PC-9 (cell line): ENCODE measurements at places on chromosomes 12 and 14. TPM values are rescaled to one million over a fixed set of nuclear protein-coding genes. Genes with fewer than 3 reads are reported as not detected.

Gene CLEC1B
- not detected in 2 replicates for total RNA-seq

Gene RNFT2
- 18.6 and 21.1 TPM in 2 replicates for total RNA-seq

Gene ARMH4
- not detected in 2 replicates for total RNA-seq

Gene LRRC43
- 0.39 and 0.83 TPM in 2 replicates for total RNA-seq

GRCh38 chr12:22683131-22683530 is 58.2 kb downstream of the ETNK1 start:
- H3K27ac ChIP-seq = no peak overlapping the region
- DNase-seq = no peak
- H3K36me3 ChIP-seq = peaks cover 11% of the 10 kb centered on the region; the same call in 1 of the 2 replicates
- no peak overlapping the region for H3K4me3 ChIP-seq
- H3K27me3 ChIP-seq = no peaks in the 10 kb centered on the region

- H3K4me3 ChIP-seq = no peak overlapping the region
- peaks cover 11% of the 10 kb centered on the region; the same call in 1 of the 2 replicates for H3K36me3 ChIP-seq
- H3K27me3 ChIP-seq = no peaks in the 10 kb centered on the region
- no peak overlapping the region for H3K27ac ChIP-seq
Observed at GRCh38 chr14:68612049-68612448, 180.8 kb downstream of the ZFP36L1 start.

GRCh38 chr12:104828015-104828414 is 130.1 kb downstream of the SLC41A2 start:
- H3K27ac ChIP-seq = no peak overlapping the region
- H3K4me1 ChIP-seq = no peaks in the 10 kb centered on the region
- no peaks in the 10 kb centered on the region for H3K36me3 ChIP-seq
- no peaks in the 10 kb centered on the region for H3K27me3 ChIP-seq
- no peak overlapping the region for H3K4me3 ChIP-seq
- DNase-seq = no peak

DNA sequence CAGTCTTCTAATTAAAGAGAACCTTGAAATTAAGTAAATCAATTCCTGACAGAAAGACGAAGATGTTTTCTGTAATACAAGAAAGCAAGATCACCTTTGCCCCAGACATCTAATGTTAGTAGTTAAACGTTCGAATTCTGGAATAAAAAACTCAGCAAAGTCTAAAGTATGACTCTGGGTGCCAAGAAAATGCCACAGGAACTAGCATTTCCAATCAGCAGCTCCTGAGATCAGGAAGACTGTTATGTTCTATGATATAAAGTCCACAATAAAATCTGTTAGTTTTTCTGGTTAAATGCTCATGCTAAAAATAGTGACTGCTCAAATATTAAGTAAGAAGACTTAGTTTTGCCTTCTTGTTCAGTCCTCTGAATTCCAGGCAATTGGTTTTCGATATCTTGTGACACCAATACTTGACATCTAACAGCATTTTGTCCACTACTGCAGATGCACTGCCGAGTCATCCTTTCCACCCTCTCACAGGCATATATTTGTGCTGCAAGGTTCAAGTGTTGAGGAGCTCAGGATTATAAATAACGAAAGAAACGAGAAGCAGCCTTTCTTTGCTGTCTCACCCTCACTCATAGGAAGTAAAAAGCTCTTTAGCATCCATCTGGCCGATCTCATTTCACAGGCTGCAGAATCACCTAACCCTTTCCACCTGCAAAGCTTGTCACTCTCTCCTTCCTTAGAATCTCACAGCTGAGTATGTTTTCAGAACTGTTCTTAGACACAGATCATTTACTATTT is 32.0 kb downstream of the SSH1 start:
- H3K27ac ChIP-seq = no peak overlapping the region
- peaks cover 30% of the 10 kb centered on the region for H3K36me3 ChIP-seq
- DNase-seq = no peak
- H3K4me3 ChIP-seq = no peak overlapping the region

- H3K27me3 ChIP-seq = no peaks in the 10 kb centered on the region
- H3K27ac ChIP-seq = no peak overlapping the region
Observed at GRCh38 chr12:68148261-68148951, 11.1 kb downstream of the IFNG start.

DNA sequence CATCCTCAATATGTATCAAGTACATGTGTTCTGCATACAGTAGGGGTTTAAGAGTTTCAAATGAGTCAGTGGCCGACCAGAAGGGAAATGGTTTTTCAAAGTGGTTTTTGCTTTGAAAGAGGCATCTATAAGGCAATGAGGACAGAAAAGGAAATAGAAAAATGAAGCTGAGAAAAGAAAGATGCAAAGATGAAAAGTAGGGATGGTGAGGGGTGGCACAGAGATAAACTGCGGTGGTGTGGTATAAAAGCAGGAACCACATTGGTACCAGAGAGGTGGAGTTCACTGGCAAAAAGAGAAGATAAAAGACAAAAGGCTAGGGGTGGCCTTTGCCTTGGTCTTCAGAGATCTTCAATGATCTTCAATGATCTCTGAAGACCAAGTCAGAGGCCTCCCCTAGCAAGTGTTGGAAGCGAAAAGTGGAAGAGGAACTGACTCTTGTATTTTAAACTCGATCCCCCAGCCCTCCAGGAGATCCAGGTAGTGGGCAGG is 144.0 kb upstream of the KRR1 start:
- H3K4me1 ChIP-seq = peaks cover 28% of the 10 kb centered on the region
- no peaks in the 10 kb centered on the region for H3K36me3 ChIP-seq
- H3K27ac ChIP-seq = peak overlapping the region; percentile 85; the same call in 1 of the 2 replicates
- H3K4me3 ChIP-seq = no peak overlapping the region

DNA sequence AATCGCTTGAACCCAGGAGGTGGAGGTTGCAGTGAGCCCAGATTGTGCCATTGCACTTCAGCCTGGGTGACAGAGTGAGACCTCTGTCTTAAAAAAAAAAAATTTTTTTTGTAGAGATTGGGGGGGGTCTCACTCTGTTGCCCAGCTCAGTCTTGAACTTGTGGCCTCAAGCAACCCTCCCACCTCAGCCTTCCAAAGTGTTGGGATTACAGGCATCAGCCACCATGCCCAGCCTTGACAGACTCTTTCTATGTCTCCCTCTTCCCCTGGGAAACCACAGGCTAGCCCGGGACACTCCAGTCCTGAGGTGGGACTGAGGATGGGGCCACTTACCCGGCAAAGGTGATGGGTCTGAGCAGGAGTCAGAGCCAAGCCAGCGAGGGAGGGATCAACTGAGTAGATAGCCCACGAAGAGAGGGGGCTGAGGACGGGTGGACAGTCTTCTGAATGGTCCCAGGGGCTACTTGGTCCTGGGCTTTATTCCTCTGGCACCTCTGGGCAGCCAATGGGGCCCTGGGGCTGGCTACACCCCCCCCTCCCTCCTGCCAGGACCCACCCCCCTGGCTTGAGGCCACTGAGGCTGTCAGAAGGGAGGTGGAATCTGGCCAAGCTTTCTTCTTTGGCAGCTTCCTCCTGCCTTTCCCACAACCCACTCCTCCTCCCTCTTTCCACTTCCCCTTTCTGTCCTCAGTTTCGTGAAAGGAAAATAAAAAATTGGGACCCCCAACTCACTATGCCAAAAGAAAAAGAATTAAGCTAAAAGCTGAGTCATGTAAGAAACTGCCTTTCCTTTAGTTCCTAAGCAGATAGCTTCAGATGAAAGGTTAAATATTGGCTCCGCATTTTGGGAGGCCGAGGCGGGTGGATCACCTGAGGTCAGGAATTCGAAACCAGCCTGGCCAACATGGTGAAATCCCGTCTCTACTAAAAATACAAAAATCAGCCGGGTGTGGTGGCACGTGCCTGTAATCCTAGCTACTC is at the start of gene SDS:
TSS of gene SDS (minus strand) at position 453 of the 981 bp plus-strand sequence. CDS start 4,179 bp downstream, outside the sequence.
- no peaks in the 10 kb centered on the region for H3K27me3 ChIP-seq
- no peak for DNase-seq
- no peak within 1 kb of the TSS for H3K4me3 ChIP-seq

- H3K4me1 ChIP-seq = no peaks in the 10 kb centered on the region
- no peak overlapping the region for H3K27ac ChIP-seq
- DNase-seq = no peak
- no peak overlapping the region for H3K4me3 ChIP-seq
- H3K36me3 ChIP-seq = no peaks in the 10 kb centered on the region
Observed at GRCh38 chr14:72544615-72545387, 349.1 kb downstream of the DPF3 start.

- no peak for DNase-seq
- H3K4me1 ChIP-seq = no peaks in the 10 kb centered on the region
- no peaks in the 10 kb centered on the region for H3K36me3 ChIP-seq
- H3K27ac ChIP-seq = no peak overlapping the region
- H3K4me3 ChIP-seq = no peak overlapping the region
Observed at GRCh38 chr14:92993302-92993701, 70.4 kb downstream of the CHGA start.

DNA sequence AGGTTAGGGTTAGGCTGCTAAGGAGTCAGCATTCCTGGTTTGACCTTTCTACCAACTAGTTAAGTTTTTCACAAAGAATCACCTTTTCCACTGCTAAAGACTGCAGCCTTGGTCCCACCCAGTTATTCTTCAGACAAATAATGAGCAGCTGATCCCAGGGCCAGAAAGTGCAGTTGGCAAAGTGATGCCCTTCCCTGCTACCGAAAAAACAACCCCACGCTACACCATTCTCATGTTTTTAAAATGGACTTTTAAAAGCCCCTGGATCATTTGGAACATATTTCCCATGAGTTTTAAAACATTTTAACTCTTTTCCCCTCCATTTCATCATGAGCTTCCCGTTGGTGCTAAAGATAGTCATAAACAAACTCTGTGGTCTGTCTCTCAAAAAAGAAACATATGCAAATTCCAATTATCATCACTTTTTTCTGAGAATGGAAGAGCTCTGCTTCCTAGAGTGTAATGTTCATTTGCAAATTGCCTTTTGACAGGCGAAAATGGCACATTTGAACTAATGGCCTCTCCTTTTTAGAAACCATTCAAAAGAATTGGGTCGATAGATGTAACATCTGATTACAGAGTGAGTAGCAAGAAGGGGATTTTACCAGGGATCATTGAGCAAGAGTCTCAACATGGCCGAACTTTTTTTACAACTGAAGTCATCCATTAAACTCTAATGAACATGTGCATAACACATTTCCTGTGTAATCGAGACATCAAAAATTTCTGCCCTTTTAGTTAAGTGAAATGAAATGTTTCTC is 129.3 kb upstream of the RAP1B start:
- H3K27ac ChIP-seq = no peak overlapping the region
- no peak overlapping the region for H3K4me3 ChIP-seq
- H3K4me1 ChIP-seq = peaks cover 6% of the 10 kb centered on the region
- DNase-seq = no peak
- no peaks in the 10 kb centered on the region for H3K27me3 ChIP-seq

DNA sequence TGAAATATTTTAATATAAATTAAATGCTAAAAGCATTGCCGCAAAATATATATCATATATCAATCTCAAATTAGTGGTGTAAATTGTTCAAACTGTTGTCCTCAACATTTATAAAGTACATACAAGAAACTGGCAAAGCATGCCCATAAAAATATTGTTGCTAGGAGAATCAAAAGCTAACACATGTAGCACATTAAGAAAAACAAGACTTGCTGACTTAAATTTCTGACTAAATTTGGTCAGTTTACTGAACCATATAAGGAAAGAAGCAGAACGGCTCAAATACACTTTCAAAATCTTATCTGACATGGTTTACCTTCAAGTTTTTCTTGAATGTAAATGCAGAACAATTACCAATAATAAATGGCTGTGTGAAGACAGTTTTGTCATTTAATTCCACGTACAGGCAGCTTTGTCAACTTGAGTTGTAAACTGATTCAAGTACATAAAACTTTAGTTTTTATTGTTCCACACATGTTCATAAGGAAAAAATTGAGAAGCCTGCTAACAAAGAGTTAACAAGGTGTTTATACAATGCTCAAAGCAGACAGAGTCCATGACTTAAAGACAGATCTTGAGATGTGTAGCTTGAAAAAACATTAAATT is 50.4 kb downstream of the PPP1R12A start:
- no peak overlapping the region for H3K27ac ChIP-seq
- H3K27me3 ChIP-seq = no peaks in the 10 kb centered on the region
- H3K4me3 ChIP-seq = no peak overlapping the region
- no peaks in the 10 kb centered on the region for H3K36me3 ChIP-seq

GRCh38 chr14:94029265-94029664 is 3.1 kb downstream of the OTUB2 start:
- DNase-seq = no peak
- peaks cover 18% of the 10 kb centered on the region for H3K4me1 ChIP-seq
- no peak overlapping the region for H3K27ac ChIP-seq

DNA sequence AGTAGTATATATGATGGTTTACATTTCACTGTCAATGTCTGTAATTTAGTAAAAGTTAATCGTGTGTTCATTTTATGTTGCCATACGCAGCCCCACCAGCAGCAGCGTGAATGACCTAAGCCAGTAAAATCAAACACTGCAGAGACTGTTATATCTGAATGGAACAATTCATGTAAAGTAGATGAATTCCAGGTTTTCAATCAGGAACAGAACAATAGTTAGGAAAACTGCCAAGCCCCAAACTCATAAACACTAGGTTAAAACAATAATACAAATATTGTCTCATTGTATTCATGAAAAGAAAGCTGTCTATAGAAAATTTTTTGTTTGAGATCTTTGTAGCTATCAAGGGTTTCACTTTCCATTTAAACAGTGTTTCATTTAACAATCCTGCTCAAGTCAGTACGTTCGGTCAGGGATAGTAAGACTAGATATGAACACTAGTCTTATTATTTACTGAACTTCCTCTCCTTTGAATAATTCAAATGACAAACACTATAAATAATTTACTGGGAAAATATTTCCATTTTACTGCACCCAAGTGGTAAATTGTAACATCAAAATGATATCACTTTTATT is 256.8 kb upstream of the FLRT2 start:
- H3K4me3 ChIP-seq = no peak overlapping the region
- no peak overlapping the region for H3K27ac ChIP-seq
- H3K36me3 ChIP-seq = no peaks in the 10 kb centered on the region
- no peak for DNase-seq
- H3K27me3 ChIP-seq = no peaks in the 10 kb centered on the region

GRCh38 chr12:100993916-100994450 is 199.4 kb downstream of the ANO4 start:
- no peaks in the 10 kb centered on the region for H3K4me1 ChIP-seq
- H3K27ac ChIP-seq = no peak overlapping the region
- H3K4me3 ChIP-seq = no peak overlapping the region
- H3K27me3 ChIP-seq = no peaks in the 10 kb centered on the region

GRCh38 chr14:59769586-59769985 is 101.0 kb downstream of the RTN1 start:
- no peak overlapping the region for H3K27ac ChIP-seq
- no peak for DNase-seq
- H3K4me1 ChIP-seq = no peaks in the 10 kb centered on the region
- H3K4me3 ChIP-seq = no peak overlapping the region
